Smooth muscle cell of the brain vasculature (primary cell): ENCODE measurements at places on chromosomes 3 and 15.
A peak's percentile ranks its signal among the peaks of the same experiment; 100 is the strongest.

GRCh38 chr3:55512571-55513343 lies 25.7 kb upstream of the WNT5A start:
- DNase-seq: no peak

DNA sequence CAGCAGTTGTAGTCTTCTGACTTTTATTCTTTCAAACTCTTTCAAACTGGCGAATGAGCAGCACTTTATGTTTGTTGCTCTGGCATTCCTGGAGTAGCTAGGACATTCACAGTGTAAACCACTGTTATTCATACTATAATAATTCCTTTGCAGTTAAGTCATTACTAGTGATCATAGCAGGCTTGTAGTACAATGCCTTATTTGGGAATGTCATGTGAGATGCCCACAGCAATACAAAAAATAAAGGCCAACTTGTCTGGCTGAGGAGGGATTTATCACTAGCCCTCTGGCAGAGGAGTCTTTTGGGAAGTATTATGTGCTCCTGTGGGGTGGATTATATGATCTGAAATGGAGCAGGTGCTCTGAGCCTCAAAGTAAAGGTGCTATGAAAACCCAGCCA lies 197.2 kb downstream of the VGLL3 start:
- peak; percentile 67 for DNase-seq

DNA sequence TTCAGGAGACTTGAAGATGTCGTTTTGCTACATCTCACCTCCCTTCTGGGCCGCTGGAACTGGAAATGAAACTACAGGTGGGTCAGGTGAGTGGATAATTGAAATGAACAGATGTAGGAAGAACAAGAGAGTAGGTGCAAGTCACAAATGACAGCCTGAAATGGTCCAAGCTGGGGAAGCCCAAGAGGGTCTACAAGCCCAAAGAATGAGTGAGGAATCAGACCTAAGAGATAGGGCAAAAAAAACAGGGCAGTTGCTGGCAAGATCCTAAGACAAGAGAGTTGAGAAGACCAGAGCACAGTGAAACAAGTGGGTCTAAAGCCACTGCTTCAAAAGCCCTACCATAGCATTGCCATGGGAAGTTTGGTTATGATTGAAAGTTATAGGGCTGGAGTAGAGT lies 67.4 kb upstream of the SNRK start:
- DNase-seq: no peak

DNA sequence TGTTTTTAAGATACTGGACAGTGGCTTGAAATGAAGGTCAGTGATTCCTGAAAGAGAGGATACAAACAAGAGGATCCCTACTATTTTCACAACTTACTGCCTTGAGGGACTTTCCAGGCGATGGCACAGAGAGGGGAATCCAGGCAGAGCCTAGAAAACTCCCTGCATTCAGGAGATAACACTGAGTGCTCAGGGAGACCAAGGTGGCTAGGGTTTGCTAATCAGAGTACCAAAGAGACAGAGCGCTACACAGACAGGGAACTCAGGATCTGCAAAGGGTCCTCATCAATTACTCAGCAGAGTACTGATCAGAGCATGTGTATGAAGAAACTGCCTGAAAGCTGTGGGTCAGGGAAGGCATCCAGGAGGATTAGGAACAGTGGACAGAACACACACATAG lies 11.7 kb upstream of the MRPS22 start:
- no peak for DNase-seq

- DNase-seq: no peak
These were observed 576.7 kb downstream of the DIPK2A start for GRCh38 chr3:144548346-144548745.

DNA sequence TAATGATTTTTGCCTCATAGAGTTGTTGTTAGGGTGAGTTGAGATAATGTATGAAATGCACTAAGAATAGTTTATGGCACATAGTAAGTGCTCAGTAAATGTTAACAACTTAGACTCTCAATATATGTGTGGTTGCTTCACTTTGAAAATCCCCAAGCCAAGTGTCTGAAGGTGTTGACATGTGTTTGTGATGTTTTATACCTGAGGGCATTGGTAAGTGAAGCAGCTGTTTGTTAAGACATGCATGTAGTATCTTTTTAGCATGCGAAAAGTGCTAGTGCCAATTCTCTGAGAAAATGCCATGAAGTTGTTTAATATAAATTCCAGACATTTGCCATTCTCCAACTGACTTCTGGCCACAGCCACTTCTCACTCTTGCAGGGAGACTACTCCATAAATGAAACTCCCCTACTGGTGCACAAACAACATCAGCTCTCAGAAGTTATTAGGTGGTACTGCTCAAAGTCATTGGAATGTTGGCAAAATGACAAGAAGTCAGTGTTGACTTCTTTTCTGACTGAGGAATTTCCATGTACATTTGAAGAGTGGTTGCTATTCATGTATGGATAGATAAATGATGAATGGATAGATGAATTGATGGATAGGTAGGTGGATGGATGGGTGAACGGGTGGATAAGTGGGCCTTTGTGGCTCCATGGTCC lies 103.6 kb upstream of the NUDT16 start:
- DNase-seq: peak; percentile 24

DNA sequence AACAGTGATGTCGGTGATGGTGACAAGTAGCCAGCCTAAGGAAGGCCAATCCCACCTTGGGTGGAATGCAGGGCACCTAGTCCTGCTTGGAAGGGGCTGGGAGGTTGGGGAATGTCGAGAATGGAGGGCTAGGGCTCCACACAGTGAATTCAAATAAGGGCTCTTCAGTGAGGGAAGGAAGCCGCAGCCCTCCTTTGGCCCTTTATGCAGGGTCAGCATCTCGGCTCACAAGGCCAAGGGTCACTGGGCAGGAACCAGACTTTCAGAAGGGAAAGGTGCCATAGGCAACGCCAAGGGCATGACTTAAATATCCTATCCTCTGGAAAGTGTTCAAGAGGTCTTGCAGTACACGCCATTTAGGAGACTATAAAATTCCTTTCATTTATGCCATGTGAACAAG lies 56.9 kb downstream of the CLEC3B start:
- no peak for DNase-seq

DNA sequence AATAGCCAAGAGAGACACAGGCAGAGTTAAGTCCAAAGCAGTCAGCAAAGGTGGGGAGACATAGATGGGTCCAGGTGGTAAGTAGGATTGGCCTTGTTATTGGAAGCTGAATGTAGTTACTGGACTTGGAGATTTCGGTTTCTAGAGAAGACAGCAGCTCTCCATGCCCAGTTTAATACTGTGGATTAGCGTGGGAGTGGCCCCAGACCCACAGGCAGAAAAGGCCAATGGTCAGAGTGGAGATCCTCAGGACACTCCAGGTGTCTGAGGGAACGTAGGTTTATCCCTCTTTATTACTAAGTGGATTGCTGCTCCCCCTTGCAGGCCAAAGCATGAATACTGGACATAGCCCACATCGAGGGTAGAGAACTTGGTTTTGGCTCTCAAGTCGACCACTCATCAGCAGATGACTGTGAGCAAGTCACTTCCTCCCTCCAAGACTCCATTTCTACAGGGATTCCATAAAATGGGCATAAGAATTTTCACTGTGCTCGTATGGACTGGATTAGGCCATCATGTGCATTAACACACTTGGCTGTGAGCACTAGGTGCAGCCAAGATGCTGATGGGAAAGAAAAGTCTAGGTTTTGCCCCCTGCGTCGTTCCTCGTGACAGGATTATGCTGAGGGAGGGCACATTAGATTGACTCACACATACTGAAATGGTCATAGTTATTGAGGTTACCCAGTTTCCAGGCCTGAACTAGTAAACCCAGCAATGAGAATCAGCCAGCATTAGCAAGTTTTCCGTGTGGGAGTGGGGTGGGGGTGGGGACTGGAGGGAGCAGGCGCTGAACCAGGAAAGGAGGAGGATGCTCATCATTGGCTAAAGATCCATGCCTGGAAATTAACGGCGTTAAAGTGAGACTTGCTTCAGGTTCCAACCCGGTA lies 225.2 kb upstream of the TPRG1 start:
- DNase-seq: no peak

GRCh38 chr15:28969511-28970085 lies 83.8 kb downstream of the APBA2 start:
- DNase-seq: no peak

GRCh38 chr15:45645026-45645980 lies 10.5 kb downstream of the SQOR start:
- no peak for DNase-seq

DNA sequence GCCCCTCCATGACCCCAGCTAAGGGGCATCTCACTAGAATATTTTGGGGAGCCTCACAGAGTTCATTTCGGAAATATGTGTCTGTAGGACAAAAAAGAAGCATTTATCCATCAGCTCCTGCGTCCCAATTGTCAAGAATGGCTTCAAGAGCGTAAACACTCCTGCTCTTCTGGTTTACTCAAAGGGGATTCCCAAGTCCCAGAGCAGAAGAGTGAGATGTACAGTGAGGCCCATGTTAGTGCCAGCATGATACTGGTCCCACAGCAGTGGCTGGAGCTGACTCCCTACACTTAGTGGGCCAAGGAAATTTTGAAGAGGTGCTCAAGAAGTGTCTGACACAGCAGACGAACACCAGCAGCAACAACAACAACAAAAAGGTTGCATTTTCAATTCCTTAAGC lies 34.9 kb upstream of the ARL8B start:
- no peak for DNase-seq

DNA sequence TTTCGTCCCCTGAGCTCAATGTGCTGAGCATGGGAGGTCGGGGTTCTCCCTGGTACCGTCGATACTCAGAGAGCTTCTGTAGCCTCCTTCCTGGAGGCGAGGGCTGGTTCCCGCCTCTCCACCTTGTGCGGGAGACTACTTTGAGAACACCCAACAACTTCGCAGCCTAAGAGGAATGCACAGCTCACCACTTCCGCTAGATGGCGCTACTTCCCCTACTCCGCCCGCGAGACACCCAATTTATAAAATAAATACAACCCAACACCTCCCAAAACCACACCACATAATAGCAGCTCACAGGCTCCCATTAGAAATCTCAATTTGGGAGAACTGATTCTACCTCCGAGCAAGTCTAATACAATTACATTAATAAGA lies 1.2 kb downstream of the RGMA start:
- DNase-seq: no peak

DNA sequence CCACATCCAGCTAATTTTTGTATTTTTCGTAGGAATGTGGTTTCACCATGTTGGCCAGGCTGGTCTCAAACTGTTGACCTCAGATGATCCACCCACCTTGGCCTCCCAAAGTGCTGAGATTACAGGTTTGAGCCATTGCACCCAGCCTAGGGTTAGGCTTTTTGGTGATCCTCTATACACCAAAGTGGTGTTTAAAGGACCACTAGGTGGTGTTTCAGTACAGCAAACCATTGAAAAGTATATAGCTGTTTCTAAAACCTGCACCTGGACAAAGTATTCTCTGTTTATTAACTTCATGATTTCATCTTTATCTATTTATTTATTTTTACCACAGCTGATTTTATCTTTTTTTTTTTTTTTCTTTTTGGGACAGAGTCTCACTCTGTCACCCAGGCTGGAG lies 68.4 kb downstream of the MINDY2 start:
- DNase-seq: no peak

- DNase-seq: no peak
These were observed at the start of gene CAMP for GRCh38 chr3:48222616-48223513. Gene CAMP, plus strand, starts transcription at chr3:48223495. Its CDS starts 17 bp downstream, at chr3:48223512.

GRCh38 chr3:26100176-26100575 lies 310.3 kb downstream of the OXSM start:
- DNase-seq: no peak

- no peak for DNase-seq
These were observed 93.2 kb upstream of the LRIG1 start for GRCh38 chr3:66593978-66594377.

DNA sequence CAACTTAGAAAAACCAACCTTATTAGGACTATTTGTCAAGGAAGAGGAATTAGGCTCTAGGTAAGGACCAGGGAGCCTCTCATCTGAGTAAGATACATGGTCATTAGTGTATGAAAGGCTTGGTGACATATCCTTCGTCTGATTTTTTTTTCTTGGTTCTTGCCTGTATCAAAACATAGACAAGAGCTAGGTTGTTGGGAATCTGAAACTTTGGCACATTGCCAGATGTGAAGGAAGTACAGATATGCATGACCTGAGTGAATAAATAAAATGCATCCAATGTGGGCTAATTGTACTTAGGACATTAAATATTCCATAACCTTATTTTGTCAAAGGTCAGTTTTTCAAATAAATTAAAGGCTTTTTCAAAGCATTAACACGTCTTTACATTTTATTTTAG lies 151.8 kb downstream of the SYNPR start:
- no peak for DNase-seq

GRCh38 chr3:184630861-184631471 lies 69.4 kb downstream of the EPHB3 start:
- no peak for DNase-seq

GRCh38 chr3:160398820-160399124 lies 253 bp downstream of the IFT80 start:
- no peak for DNase-seq

GRCh38 chr15:79339588-79340314 lies 28.8 kb downstream of the TMED3 start:
- peak; percentile 41 for DNase-seq

DNA sequence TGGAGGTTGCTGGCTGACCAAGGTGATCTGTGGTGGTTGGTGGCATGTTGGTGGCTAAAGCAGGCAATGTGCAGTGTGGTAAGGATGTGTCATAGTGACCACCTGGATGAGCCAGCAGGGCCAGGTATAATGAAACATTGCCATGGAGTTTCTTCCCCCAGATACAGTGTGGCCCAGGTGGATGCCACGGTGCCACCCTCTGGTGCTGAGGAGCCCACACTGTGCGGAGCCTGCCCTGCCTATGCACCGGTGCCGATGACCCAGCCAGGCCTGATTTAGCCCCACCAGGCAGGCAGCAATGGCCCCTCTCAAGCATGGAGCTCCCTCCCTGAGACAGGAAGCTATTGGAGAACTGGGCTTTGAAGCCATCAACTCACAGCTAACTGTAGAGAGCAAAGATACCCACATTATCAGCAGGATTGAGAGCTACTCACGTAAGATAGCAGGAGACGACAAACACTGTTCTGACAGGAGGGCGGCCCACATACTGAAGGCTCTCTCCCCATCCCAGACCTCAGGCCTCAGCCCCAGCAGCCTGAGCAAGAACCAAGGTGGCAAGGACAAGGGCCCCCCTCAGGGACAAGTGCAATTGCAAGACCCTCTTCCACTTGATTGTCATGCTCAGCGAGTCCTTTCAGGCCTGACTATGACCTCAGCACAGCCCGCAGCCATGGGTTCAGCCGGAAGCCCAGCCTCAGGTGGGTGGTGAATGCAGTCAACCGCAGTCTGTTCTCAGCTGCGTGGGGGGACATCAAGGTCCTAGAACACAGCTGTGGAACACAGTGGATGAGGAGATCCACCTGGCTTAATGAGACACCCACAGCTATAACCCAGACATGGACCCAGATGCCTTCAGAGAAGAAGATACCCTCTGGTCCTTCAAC lies 82.8 kb upstream of the CDV3 start:
- DNase-seq: no peak

DNA sequence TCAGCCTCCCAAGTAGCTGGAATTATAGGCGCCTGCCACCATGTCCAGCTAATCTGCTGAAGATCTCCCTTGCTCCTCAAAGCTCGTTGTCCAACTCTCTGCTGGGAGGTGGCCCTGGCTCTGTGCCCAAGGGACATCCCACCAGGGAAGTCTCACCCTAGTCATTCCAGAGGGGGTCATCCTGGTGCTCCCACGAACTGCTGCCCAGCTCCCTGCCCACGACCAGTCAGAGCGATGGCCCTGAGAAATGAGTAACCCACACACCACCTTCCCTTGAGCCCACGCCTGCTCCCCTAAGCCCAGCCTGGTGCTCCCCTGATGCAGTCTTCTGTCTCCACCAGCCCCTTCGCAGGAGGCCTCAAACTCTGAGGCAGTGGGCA lies 5.2 kb downstream of the KLHL25 start:
- no peak for DNase-seq
